ENCODE measurements at places on chromosomes 6 and 20.

DNA sequence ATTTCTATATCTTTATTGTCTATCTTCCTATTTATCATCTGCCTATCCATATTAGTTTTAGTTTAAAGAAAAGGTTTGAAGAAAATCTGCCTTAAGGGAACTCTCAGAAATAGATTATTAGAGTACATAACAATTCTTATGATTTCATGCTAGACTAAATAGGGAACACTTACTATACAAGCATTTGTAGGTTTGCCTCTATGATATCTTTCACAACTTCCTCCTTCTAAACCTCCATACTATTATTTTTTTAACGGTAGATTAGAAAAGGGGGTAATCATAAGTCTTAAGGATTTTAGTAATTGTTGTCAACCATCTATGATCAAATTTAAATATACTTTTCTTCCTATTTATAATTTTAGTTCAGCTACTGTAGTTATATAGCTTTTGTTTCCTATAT is 11.6 kb upstream of the DSE start:
- DNase-seq: no peak

GRCh38 chr6:134221250-134221649 is 96.7 kb downstream of the SGK1 start:
- DNase-seq: no peak

DNA sequence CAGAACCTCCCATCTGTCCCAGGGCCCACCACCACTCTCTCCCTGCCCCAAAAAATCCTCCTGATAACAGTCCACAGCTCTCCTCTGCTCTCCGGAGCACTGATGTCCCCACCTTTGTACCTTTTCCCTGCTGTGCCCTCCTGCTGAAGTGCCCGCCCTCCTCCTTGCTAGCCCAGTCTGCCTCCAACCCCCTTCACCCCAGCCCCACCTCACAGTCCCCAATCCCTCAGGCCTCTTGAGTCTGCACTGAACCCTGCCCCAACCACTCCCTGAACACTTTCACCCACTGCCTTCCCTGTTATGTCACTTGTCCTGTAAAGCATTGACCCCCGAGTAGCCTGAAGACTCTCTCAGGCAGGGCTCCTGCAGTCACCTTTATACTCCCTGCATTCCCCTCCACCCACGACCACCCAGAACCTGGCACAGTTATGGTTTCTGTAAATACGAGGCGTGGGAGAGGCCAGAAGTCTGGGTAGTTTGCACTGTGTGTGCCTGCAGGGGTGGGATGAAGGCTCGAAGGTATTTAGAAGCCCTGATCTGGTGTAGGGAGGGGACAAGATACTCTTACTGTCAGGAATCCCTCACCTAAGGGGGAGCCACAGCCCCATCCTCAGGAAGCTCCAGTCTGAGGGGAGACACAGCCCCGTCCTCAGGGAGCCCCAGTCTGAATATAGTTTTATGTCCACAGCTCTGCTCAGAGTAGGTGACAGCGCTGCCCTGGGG is 5.4 kb downstream of the GLP1R start:
- DNase-seq: no peak

DNA sequence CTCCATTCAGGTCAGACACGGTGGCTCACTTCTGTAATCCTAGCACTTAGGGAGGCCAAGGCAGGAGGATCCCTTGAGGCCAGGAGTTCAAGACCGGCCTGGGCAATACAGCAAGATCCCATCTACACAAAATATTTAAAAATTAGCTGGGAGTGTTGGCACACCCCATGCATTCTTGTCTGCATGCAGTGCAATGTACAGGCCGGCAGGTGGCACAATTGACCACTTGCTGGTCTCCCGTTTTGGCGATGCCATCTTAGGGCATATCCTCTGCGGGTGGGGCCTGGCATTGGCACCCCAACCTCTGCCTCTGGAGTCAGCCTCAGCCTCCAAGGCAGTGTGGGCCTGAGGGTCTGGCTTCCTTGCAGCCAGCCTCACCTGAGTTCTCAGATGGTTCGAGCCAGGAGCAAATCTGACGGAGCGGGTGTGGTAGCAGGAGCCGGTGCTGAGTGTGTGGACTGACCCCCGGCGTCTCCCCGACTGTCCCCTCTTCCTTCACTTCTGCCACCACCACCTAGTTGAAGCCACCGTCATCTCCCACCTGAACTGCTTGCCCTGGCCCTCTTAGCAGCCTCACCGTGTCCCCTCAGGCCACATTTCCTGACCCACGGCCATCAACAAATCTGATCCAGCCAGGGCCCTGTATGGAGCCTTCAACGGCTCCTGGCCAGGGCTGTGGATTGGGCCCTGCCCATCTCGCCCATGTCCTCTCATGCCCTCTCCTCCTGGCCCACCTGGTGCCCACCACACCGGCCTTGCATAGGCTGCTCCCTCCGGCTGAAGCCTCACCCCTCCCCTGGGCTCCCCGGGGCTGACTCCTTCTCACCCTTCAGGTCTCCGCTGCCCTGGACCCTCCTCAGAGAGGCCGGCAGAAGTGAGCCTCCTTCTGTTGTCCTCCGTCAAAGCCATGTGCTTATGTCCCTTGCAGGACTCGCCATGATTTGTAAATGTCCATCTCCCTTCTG is 44.0 kb downstream of the EFCAB8 start:
- peak; percentile 77 for DNase-seq

DNA sequence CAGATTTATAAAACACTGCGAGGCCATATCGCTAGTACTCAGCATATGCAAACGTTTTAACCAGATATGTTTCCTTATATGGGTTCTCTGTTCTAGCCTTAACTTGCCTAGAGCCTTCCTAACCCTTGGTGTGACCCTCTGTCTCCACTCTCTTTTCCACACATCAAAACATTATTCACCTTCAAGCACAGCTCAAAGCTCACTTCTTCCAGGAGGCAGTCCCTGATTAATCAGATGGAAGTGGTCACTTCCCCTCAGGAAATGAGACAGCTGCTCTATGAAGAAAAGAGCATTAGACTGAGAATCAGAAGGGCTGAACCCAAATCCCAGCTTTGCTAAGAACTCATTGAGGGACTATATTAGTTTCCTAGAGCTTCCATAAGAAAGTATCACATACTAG is 39.8 kb upstream of the SLC17A4 start:
- DNase-seq: no peak

DNA sequence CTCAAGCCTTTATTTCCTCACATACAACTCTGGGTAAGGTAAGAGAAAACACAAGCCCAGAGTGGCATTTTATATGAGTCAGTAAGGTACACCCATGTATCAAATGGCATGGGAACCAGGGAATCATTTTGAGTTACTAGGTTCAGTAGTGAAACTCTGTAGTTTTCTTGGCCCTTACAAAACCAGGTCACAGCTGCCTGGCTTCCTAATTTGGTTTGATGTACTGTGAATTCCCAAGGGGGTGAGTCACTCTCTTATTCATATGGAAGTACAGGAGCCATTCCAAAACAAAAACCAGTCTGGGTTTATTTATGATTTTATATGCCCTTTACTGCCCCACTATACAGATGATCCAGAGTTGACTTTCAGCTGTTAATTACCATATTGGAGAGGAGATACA is 70.7 kb downstream of the PDE7B start:
- no peak for DNase-seq

GRCh38 chr20:25148181-25148981 is 47.1 kb upstream of the ENTPD6 start:
- peak; percentile 61 for DNase-seq

DNA sequence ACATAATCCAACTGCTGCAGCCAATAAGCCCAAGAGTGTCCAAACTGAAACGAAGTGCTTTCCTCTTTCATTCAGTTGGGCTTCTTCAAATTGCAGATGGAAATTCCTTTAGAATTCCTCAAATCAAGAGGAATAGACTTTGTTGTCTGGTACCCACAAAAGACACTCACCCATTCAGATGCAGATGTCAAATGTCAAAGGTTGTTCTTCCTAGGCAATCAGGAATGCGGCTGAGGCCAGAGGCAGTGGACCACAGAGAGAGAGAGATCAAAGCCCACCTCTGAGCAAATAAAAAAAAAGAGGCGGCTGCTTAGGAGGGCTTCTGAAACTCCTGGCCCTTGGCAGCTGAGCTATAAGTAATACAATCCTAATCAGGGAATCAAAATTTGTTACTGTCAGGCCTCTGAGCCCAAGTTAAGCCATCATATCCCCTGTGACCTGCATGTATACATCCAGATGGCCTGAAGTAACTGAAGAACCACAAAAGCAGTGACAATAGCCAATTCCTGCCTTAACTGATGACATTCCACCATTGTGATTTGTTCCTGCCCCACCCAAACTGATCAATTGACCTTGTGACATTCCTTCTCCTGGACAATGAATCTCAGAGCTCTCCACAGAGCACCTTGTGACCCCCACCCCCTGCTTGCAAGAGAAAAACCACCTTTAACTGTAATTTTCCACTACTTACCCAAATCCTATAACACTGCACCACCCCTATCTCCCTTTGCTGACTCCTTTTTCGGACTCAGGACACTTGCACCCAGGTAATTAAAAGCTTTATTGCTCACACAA is 303.0 kb upstream of the GJE1 start:
- no peak for DNase-seq

DNA sequence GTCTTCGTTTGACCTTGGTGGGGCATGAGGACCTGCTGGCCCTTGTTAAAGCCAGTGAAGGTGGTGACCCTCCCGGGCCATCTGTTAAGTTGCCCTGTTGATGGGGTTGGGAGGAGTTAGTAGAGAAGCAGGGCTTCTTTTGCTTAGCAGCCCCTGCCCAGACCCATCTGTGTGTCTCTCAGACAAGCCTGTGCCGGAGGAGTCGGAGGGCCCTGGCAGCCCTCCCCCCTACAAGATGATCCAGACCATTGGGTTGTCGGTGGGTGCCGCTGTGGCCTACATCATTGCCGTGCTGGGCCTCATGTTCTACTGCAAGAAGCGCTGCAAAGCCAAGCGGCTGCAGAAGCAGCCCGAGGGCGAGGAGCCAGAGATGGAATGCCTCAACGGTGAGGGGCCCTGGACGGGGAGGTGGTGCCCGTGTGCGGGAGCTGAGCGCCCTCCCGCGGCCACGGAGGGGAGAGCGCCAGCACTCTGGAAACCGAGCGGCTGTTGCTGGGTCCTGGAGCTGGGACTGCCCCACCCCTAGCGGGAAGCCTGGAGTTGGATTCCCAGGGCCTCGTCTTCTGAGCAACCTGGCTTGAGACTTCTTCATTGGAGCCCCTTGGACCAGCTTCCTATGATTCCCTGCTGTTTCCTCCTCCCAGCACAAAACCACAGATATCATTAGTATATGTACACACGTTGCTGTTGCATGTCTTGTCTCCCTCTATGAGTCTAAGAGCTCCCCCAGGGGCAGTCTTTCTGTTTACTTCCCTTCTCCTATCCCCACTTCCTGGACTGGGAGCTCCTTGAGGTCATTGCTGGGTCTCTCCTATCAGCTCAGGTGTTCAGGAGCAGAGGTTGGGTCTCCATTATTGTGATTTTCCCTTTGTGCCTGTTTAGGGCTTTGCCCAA is 27.6 kb upstream of the SRF start:
- peak; percentile 80 for DNase-seq

DNA sequence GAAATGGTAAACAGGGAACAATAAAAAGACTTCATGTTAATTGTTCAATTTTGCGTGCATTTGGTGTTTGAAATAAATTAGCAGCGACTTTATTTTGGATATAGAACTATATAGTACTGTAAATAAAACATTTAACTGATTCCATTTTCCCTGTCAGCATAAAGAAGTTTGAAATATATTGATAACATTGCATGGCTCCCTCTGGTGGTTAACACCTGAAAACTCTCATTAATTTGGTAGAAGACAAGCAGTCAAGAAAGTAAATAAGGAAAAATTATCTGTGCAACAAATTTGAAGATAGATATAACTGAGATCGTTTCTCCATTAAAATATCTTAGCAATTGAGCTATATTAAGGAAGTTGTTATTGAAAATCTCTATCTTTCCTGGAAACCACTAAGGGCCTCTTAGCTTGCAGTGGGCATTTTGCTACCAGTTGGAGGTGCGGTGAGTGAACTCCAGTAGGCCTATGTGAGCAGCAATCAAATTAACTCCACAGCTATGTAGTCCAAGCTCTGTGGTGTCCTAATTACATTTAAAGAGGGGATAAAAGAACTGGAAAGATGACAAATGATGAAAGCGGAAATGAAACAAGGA is 435.7 kb upstream of the FKBP1C start:
- DNase-seq: no peak

DNA sequence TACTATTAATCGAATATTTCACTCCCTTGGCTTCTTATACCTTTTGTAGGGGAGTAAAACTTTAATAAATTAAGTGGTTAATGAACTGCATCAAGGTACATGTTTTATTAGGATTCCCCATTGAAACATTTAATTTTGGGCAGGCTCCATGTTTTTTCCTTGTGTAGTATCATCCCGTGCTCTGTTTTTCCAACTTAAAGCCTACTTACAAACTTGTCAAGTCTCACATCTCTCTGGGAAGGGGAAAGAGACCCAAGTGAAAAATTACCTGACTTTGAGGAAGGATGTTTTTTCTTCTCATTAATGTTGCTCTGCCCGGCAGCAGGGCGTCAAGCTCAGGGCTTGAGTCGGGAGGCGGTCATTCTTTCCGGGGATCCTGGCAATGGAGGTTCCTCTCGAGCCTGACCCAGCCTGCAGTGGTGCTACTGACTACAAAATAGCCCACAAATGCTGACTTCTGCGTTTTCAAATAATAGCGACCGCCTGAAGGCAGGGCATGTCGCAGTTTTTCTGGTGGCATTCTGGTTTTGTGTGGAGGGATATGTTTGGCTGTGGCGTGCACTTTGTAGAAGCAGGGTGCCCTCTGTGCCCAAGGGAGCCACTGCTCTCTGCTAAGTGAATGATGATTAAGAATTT is 2.4 kb downstream of the DSP start:
- DNase-seq: no peak
